ENCODE measurements at places on chromosomes 4 and X.
A peak's percentile ranks its signal among the peaks of the same experiment; 100 is the strongest.

GRCh38 chr4:170202721-170203120, 113.0 kb upstream of the AADAT start:
- no peak for DNase-seq

GRCh38 chrX:129622757-129623301, 31.9 kb downstream of the APLN start:
- no peak for DNase-seq

- no peak for DNase-seq
These were observed 23.1 kb upstream of the LRAT start for GRCh38 chr4:154720618-154721267.

DNA sequence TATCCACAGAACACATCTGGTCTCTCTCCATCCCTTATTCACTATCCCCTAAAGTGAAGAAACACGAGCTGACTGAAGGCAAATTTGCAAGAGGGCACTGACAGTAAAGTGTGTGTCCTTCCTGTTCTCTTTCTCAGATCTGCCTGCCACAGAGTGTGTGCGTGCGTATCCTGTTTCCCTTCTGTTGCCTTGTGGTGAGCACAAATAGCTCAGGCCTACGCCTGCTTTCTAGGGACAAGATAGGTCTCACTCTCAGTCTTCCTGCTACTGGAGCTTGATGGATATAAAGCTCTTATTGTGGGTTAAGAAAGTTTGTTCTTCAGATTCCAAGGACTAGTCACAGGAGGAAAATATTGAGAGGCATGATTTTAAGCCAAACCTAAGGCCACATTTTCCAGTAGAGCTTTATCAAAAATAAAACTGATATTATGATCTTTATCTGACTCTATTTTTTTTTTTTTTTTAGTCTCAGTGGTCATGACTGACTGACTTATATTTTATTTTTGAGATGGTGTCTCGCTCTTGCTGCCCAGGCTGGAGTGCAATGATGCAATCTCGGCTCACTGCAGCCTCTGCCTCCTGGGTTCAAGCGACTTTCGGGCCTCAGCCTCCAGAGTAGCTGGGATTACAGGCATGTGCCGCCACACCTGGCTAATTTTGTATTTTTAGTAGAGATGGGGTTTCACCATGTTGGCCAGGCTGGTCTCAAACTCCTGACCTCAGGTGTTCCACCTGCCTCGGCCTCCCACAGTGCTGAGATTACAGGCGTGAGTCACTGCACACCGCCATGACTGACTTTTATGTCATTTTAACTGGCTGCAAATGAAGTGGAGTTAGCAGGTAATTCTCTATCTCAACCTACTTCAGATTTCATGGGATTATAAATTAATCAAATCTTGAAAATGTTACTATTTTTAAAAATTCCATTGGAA, 140.3 kb upstream of the SH3RF1 start:
- DNase-seq: peak; percentile 20

DNA sequence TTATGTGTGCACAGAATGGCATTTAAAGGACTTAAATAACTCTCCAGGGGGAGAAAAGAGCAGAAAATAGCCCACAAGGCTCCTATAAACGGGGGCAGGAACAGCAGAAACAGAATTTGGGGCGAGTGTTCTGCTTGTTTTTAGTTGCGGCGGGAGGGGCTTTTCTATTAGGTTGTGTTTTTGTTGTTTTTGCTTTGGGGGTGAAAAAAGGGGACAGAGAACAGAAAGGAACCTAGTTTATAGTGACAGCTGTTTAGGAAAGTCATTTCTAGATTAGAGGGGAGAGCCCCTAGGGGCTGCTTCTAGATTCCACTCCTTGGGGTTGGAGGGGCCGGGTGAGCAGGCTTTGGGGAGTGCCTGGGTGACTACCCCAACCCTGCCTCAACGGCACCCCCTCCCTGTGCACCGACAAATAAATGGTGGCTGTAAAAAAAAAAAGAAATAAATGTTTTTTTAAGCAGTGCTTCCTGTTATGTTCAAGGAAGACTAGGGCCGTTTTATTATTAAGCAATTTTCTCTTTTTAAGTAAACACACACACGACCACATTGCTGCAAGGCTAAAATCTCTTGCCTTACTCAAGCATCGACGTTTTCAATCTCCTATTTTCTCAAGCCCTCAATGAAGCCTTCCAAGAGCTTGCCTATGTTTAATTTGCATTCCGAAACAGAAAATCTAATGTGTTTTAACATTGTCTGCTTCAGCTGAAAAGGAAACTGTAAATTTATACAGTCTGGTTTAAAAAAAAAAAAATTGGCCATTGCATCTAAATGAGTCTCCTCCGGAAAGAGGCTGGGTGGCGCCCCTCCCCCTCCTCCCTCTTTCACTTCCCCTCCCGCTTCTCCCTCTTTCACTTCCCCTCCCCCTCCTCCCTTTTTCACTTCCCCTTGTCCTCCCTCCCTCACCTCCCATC, 123.3 kb upstream of the TBL1X start:
- DNase-seq: peak; percentile 46

- no peak for DNase-seq
These were observed 462.4 kb downstream of the IQCM start for GRCh38 chr4:149353241-149353640.

GRCh38 chrX:48179691-48180090, 16.9 kb downstream of the SSX5 start:
- no peak for DNase-seq

GRCh38 chr4:78091534-78091933, 34.4 kb downstream of the FRAS1 start:
- no peak for DNase-seq

DNA sequence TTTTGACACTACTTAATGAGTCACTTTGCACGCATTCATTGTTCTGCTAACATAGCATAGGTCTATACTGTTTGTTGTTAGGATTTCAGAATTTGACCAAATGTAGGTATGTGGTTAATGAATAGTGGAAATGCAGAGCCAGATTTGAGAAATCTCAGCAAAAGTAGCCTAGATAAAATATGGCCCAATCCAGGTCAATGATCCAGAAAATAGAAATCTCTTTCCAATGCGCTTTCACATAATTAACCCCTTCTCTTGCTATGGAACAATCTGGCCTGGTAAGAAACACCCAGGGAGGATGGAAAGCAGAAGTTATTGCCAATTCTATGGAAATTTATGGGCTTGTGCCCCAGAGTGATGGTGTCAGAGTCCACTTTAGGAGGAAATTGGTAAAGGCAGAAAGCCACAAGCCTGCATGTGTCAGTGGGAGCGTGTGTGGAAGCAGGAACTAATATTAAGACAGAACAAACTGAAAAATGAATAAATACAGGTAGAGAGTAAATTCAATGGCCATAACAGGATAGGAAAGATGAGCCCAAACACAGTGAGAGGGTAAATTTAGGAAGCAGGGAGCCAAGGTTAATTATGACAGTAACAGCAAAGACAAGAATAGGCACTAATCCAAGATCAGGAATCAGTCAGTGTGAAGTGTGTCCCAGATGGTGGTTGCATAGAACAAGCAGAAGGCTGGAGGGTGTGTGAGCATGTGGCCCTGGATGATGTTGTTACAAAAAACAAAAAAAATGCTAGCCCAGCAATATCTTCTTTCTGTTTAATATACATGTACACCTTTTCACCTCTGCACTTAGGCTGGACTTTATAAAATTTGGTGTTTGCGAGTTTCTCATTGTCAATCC, 102.9 kb downstream of the SYTL5 start:
- no peak for DNase-seq

DNA sequence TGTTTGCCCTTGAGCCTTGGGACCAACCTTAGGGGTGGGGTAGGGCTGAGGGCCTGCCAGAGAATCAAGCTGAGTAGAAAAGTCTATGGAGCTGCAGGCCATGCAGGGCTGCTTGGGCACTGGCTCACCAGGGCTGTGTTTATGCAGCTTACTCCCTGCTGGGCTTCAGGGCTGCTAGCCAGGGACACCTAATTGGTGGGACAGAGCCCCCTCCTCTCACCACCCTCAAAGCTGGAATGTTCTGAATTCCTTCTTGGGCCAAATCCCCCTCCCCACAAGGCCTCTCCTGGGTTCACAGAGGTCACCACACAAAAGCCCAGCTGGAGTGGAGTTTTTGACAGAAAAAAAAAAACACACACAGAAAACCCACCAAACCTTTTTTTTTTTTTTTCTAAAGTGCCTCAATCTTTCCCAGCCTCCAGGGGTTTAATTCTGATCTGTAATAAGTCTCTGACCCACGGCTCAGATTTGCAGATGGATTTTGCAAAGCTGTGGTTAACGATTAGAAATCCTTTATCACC, at the start of gene CLDN2:
CLDN2 (plus strand) TSS at position 471 of the 521 bp plus-strand sequence. CDS start 7,827 bp downstream, outside the sequence.
- no peak for DNase-seq

DNA sequence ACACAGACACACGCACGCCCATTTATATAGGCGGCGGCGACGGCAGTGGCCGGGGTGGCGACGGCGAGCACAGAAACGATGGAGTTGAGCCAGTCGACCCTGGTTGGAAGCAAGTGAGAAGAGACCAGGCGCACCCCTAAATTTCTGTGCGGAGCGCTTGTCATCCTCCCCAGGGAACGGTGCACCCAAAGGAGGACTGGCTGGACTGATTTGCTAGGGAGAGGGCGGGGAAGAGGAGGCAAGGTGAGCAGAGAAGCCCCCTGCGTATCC, 302 bp downstream of the NHS start:
- no peak for DNase-seq

GRCh38 chr4:13427599-13428325, 56.4 kb downstream of the RAB28 start:
- DNase-seq: no peak

DNA sequence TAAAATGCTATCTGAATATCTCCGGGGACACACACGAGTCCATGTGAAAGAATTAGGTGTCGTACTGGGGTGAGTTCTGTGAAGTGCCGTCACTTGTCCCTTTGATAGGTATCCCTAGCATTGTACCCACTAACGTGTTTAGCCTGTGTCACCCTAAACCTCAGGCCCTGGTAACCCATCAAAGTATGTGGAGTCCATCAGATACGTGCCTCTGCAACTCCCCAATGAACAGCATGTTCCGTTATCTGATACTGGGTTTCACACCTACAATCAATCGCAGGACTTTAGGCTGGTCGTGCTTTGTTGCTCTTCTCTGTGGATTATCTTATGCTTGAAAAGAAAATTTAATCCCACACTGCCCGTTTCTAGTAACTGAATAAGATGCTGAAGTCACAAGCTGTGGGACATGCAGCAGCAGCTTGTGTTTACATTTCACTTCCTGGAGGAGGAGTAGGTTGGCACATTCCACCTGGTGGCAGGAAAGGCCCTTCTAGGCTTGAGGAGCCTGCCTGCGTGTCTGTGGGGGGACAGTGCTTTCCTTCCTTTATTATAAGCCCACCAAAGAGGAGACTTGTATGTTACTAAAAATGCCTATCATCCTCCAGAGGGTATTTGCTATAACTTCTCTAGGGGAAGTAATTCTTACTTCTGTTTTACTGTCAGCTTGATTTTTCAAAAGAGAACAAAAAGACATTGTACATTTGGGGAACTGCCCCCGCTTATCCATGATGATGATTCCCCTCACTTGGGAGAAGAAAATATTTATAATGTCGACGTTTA, 127.2 kb downstream of the FNIP2 start:
- DNase-seq: no peak

DNA sequence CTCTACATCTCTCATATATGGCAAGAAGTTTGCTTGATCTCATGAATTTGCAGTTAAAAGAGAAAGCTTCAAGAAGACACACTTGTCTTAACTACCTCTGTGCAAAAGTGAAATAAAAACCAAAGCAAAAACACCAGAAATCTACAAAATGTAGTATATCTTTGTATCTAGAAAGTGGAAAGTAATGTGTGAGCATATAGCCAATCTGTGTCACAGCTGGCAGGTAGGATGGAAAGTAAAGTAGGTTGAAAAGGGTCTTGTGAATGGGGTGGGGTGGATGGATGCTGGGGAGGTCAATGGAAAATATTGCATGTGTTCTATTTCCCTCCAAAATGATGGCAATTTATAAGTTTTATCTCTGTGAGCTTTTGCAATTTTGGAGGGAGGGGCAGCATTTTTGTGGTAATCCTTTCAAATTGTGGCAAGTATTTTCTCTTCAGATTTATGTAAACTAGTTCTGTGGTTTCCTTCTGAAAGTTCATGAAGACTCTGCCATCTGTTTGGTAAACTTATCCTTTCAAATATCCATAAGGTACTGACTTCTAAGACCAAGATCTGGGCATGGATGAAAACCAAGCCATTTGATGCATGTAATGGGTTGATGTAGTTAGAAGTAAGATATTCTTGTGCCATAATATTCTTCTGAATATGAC, 215.9 kb upstream of the GIMD1 start:
- no peak for DNase-seq
